CD4-positive, alpha-beta T cell (primary cell): ENCODE measurements at places on chromosomes 13 and 19.

GRCh38 chr13:26961890-26962615 is 201.5 kb upstream of the GPR12 start:
- no peak for DNase-seq

GRCh38 chr13:36332986-36333385 is 13.2 kb downstream of the SPART start:
- DNase-seq: no peak

GRCh38 chr19:14871619-14872230 is 14.2 kb downstream of the OR7A17 start:
- DNase-seq: no peak

DNA sequence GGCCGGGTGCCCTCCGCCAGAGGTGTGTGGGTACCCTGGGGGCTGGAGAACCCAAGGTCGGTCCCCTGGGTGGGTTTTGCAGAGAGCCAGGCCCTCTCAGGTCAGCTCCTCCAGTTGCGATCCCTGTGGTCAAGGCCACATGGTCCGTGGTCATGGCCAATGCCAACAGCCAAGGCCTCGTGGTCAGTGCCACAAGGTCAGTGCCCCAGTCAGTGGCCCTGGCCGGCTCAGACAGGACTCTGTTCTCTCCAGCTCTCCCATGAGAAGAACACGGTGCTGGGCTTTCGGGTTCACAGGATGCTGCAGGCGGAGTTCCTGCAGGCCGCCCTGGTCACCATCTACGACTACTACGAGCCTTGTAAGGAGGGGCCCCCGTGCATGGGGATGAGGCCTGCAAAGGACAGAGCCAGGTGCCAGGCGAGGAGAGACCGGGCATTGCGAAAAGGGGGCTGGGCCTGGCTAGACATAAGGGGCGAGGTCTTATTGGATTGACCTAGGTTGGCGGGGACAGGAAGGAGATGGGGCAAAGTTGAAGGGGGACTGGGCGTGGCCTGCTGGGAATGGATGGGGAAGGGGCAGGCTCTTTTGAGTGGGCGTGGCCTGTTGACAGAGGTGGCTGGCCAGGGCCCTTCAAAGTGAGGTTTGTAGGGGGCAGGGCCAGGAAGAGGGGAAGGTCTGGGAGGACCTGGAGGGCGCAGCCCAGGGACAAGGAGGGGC is 15.2 kb upstream of the SHFL start:
- DNase-seq: no peak

- no peak for DNase-seq
These were observed 135.7 kb downstream of the USP12 start for GRCh38 chr13:27035892-27036235.

- DNase-seq: no peak
These were observed 97.0 kb upstream of the GPR183 start for GRCh38 chr13:99404005-99404755.

- no peak for DNase-seq
These were observed 68.6 kb downstream of the UFM1 start for GRCh38 chr13:38418286-38418685.

DNA sequence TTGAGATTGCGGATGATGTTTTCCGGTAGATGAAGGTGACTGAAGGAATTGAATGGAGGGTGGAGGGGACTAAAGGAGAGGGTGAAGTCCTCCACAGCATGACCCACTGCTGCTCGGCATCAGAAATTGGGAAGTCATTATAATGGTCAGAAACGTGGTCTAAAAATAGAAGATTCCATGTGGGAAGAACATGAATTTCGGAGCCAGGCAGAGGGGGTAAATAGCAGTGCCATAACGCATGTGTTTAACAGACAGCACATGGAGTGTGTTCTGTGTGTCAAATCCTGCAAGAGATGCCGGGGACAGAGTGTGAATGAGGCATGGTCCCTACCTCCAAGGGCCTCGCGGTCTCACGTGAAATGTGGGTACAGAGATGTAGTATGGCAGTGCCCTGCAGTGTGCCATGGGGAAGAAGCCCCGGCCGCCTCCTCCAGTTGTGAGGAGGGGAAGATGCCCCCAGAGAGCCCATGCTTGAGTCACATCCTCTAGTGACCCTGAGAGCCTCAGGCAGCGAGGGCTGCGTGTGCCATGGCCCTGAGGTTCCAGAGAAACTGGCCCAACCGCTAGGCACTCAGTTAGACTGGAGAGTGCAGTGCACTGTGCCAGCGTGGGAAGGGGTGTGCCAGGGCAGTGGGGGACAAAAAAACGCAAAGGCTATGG is 106.1 kb downstream of the COL4A2 start:
- DNase-seq: no peak

- peak; percentile 5 for DNase-seq
These were observed 277.5 kb downstream of the NHLRC3 start for GRCh38 chr13:39315796-39316195.

DNA sequence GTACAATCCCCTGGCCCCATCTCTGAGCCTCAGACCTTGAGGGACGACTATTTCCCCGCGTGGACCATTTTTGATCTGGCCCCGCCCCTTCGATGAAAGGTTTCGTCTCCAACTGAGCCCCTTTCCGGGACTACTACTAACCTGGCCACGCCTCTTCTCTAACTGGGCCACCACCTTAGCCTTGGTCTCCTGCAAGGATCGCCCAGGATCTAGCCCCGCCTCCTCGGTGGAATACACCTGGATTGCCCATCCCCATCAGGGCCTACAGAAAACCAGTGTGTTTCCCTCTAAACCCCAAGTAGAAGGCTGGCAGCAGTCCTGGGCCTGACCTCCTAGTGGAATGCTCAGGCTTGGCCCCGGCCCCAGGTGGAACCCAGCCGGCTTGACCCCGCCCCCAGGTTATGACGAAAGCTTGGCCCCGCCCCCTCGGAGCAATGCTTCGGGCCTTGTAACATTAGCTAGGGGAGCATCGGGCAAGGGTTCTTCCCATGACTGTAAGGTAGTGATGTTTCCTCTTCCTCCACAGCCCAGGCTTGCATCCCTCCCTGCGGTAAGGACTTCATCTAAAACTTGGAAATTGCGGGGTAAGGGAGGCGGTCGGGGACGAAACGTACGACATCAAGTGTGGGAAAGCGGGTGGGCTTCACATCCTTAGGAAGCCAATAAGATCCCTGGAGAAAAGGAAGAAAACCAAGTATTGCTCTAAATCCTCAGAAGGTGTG is 9.1 kb downstream of the SPACA6 start:
- DNase-seq: peak; percentile 77

DNA sequence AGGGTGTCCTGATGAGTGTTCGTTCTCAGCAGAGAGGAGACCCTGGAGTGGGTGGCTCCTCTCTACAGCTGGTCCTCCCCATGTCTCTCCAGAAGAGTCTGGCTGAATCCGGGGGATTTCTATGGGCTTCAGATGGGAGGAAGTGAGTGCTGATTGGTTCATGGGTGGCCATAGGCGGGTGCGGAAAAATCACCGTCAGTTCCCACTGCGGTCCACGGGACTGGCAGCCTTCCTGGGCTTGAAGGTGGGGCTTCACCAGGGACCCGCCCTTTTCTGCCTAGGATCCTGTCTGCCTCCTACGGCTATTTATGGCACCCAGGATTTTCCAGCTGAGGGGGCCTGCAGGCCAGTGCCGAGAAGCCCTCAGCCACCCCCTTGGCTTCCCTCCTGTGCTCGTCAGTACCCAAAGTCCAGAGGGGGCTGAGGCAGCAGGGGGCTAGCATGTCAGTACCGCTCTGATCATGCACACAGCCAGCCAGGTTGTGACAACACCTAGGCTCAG is 18.4 kb downstream of the CPB2 start:
- no peak for DNase-seq

GRCh38 chr13:26075498-26075897 is 23.7 kb upstream of the SHISA2 start:
- no peak for DNase-seq

- no peak for DNase-seq
These were observed 189.1 kb downstream of the GGACT start for GRCh38 chr13:100399455-100399854.

DNA sequence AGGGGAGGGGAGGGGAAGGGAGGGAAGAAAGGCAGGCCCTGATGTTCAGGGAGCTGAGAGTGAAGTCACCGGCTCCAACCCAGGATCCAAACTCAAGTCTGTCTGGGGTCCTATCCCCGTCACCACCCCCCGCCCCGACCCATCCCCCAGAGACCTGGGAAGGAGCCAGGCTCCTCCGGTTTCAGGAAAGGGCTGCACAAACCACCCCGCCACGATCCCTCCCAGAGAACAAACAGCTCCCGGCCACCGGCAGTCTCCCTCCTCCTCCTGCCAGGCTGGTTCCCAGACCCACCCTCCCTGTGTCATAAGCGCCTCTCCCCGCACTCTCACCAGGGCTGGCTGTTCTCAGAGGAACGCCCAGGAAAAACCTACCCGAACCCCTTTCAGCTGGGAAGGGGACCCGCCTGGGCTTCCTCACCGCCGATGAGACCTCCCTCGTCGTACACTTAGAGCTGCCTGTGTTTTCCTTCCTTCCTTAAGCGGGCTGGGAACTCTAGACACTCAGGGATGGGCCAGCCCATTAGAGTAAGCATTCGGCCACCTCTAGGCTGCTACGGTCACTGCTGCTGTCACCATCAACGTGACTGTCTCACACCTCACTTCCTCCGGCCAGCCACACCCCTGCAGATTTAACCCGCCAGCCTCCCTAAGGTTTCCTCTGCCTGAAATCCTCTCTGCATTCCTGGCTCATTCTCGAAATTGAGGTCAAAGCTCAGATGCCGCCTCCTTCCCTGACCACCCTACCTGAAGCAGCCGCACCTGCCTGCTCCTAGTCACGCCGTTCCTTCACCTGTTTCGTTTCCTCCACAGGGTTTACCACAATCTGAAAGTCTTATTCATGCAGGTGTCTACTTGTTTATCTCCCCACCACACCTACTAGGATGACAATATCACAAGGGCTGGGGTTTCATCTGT is 6.3 kb upstream of the RDH13 start:
- no peak for DNase-seq

DNA sequence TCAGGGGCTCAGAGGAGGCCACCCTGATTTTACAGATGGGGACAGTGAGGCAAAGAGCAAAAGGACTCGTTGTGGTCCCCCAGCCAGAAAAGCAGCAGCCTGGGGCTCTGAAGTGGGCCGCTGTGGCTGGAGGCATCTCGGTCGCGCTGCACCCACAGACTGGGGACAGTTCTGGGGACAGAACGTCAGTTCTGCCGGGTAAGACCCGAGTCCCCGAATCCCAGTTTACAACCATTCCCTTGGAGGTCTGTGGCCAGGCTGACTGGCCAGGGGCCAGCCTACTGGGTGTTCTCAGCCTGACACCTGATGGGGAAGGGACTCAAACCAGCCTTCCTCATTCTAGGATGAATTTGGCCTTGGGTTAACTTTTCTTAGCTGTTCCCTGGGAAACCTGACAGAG is 14.1 kb downstream of the SUGP1 start:
- DNase-seq: no peak

- no peak for DNase-seq
These were observed 14.9 kb downstream of the TEX29 start for GRCh38 chr13:111335298-111335697.

GRCh38 chr13:108345016-108345415 is 75.5 kb downstream of the TNFSF13B start:
- no peak for DNase-seq

GRCh38 chr19:29942404-29943261 is 594 bp downstream of the URI1 start:
- peak; percentile 79 for DNase-seq

DNA sequence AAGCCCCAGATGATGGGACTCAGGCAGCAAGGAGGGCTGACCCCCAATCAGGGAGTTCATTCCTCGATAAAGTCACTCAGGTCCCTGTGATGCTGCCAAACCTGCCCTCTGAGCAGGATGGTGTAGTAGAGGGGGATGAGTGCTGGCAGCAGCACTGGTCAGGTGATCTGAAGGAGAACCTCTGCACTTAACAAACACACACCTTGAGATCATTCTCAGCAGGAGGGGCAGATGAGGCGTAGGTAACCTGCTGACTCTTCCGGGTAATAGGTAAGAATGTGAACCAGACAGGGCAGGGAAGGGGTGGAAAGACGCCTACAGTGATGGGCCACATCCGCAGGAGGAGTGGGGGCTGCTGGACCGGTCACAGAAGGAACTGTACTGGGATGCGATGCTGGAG is 3.2 kb downstream of the ZNF446 start:
- no peak for DNase-seq

DNA sequence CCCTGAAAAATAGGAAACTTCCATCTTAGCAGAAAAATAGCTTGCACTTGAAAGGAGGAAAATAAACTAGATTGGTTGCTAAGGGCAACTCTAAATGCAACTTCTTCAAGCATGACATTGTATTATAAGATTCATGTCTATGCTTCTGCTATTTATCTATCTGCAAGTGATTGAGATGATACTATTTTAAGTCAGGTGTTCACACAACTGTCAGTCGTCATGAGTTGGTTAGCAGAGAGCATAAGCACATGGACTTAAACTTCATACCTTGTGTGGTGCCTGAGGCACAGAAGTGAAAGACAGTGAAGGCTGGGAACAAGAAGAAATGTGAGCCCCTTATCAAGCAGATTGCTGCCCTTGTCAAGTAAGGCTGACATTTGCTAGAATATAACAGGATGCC is 82.9 kb downstream of the SLITRK5 start:
- DNase-seq: no peak

GRCh38 chr13:45207319-45207718 is 6.5 kb upstream of the KCTD4 start:
- DNase-seq: no peak

DNA sequence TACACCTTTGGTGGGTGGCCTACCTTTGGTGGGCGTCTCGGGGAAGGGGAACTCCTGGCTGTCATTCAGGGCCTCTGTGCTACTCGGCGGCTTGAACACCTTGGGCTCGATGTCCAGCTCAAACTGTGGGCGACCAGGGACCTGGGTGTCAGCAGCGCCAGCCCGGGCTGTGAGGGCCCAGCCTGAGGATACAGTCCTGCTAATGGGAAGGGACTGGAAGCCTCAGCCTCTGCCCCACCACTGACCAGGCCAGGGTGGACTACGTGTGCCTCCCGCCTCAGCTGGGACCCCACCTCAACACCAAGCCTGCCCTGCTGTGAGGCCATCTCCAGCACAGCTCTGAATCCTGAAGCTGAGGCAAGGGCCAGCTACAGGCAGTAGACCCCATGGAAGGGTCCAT is 7.7 kb downstream of the TMEM259 start:
- DNase-seq: no peak

GRCh38 chr19:29326351-29326750 is 113.4 kb upstream of the UQCRFS1 start:
- no peak for DNase-seq

- DNase-seq: no peak
These were observed 647 bp upstream of the KLF12 start for GRCh38 chr13:74134777-74135325.

GRCh38 chr19:53991224-53992113 is at the start of gene CACNG6:
Gene CACNG6, plus strand, starts transcription at chr19:53991637. Its CDS starts 1,241 bp downstream, at chr19:53992878.
- peak; percentile 20 for DNase-seq

GRCh38 chr19:41883463-41883820 is 458 bp downstream of the ARHGEF1 start:
- no peak for DNase-seq

- DNase-seq: no peak
These were observed 56.5 kb upstream of the MEDAG start for GRCh38 chr13:30849611-30850010.

- no peak for DNase-seq
These were observed 47.3 kb downstream of the MPHOSPH8 start for GRCh38 chr13:19680751-19681150.
